MM.1S (cell line): ENCODE measurements at places on chromosomes 5 and 9.

GRCh38 chr5:72256536-72256935, 63.5 kb downstream of the MRPS27 start:
- H3K27me3 ChIP-seq: no peaks in the 10 kb centered on the region
- no peak overlapping the region for H3K27ac ChIP-seq
- H3K4me3 ChIP-seq: no peak overlapping the region
- DNase-seq: no peak
- H3K4me1 ChIP-seq: no peaks in the 10 kb centered on the region

GRCh38 chr9:85038061-85038460, 368.5 kb downstream of the NTRK2 start:
- no peaks in the 10 kb centered on the region for H3K4me1 ChIP-seq
- H3K27me3 ChIP-seq: no peaks in the 10 kb centered on the region
- no peaks in the 10 kb centered on the region for H3K36me3 ChIP-seq
- no peak for DNase-seq
- H3K4me3 ChIP-seq: no peak overlapping the region

- no peaks in the 10 kb centered on the region for H3K36me3 ChIP-seq
- no peaks in the 10 kb centered on the region for H3K4me1 ChIP-seq
- H3K27ac ChIP-seq: no peak overlapping the region
Measured at GRCh38 chr9:76159293-76159926, 234.8 kb downstream of the RFK start.

- no peak for DNase-seq
- H3K4me3 ChIP-seq: no peak overlapping the region
Measured at GRCh38 chr5:149407323-149408251, 28.5 kb upstream of the IL17B start.

GRCh38 chr9:76530458-76531110, 71.6 kb downstream of the GCNT1 start:
- no peaks in the 10 kb centered on the region for H3K27me3 ChIP-seq
- no peaks in the 10 kb centered on the region for H3K36me3 ChIP-seq
- DNase-seq: peak; percentile 23
- H3K4me1 ChIP-seq: no peaks in the 10 kb centered on the region
- no peak overlapping the region for H3K27ac ChIP-seq

DNA sequence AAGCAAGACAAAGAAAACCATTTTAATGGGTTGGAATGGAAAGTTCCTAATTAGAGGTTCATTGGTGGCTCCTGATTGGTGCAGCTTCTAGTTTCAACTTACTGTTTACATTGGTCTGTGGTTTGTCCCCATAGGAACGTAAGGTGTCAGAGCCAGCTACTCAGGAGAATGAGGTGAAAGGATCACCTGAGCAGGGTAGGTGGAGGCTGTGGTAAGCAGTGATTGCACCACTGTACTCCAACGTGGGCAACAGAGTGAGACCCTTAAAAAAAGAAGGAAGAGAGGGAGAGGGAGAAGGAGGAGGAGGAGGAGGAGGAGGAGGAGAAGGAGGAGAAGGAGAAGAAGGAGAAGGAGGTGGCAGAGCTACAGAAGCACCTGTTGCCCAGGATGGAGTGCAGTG, 30.4 kb downstream of the KCNIP1 start:
- no peaks in the 10 kb centered on the region for H3K36me3 ChIP-seq
- no peak overlapping the region for H3K27ac ChIP-seq
- no peaks in the 10 kb centered on the region for H3K27me3 ChIP-seq
- H3K4me3 ChIP-seq: no peak overlapping the region
- peaks cover 3% of the 10 kb centered on the region; the same call in 1 of the 2 replicates for H3K4me1 ChIP-seq
- DNase-seq: peak; percentile 54

DNA sequence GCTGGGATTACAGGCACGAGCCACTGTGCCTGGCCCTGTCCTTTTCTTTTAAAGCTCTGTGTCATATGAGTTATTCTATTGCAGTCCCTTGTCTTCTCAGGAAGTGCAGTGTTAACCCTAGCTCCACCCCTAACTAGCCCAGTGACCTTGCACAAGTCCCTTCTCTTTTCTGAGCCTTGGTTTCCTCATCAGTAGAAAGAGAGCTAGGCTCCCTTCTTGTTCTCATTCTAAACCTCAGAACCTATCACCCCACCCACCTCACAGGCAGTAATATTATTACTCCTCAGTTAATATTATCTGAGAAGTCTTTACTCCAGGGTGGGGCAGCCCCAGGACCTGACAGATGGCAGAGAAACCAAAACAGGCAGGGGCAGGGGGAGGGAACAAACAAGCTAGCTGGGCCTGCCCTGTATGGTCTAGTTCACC, 7.2 kb downstream of the CYFIP2 start:
- H3K27ac ChIP-seq: peak overlapping the region; percentile 97
- DNase-seq: peak; percentile 63
- no peaks in the 10 kb centered on the region for H3K36me3 ChIP-seq
- peak overlapping the region; percentile 45; the same call in 1 of the 2 replicates for H3K4me3 ChIP-seq

- H3K4me3 ChIP-seq: no peak overlapping the region
- no peaks in the 10 kb centered on the region for H3K36me3 ChIP-seq
- no peaks in the 10 kb centered on the region for H3K4me1 ChIP-seq
Measured at GRCh38 chr5:42131081-42131480, 206.0 kb downstream of the FBXO4 start.

DNA sequence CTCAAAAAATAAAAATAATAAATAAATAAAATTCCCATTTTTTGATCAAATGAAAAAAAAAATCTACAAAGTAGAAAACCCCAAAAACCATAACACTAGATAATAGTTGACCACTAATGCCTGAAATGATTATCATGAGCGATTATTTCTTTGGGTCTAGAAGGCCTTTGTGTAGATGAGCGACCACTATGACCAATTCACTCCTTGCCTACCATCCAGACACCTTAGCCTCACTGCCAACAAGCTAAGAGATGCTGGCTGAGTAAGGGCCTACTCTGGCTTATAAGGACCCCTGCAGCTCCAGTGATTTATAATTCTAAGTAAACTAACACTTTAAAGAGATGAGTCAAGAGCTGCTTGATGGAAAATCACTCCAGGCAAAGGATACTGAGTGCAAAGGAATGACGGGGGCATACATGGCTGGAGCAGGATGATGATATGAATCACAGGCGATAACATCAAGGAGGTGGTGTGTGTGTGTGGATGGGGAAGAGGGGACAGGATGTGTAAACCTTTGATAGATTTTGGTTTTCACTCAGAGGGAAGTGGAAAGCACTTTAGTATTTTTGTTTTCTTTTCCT, 4.8 kb upstream of the F2RL1 start:
- no peaks in the 10 kb centered on the region for H3K36me3 ChIP-seq
- no peak overlapping the region for H3K4me3 ChIP-seq
- no peak for DNase-seq
- H3K4me1 ChIP-seq: no peaks in the 10 kb centered on the region

GRCh38 chr5:59149271-59149670, 566.4 kb downstream of the RAB3C start:
- no peaks in the 10 kb centered on the region for H3K27me3 ChIP-seq
- H3K4me3 ChIP-seq: no peak overlapping the region
- H3K36me3 ChIP-seq: no peaks in the 10 kb centered on the region
- DNase-seq: no peak
- H3K27ac ChIP-seq: no peak overlapping the region

DNA sequence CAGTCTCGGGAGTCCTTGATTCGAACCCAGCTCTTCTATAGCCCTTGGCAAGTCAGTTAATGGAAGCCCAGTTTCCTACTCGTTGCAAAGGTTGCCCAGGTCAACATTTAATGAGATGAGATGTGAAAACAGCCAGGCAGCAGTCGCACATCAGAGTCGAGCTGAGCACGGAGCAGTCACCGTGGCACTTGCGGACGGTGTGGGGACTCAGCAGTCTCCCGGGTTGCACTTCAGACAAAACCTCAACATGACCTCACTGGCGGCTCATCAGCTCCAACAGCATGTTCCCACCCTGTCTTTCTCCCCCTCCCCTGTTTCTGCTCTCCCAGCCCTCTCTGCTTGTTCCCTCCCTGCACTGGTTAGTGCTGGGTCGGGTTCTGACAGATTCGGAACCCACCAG, 35.8 kb downstream of the UBE2QL1 start:
- DNase-seq: peak; percentile 77
- no peaks in the 10 kb centered on the region for H3K27me3 ChIP-seq
- H3K36me3 ChIP-seq: no peaks in the 10 kb centered on the region

DNA sequence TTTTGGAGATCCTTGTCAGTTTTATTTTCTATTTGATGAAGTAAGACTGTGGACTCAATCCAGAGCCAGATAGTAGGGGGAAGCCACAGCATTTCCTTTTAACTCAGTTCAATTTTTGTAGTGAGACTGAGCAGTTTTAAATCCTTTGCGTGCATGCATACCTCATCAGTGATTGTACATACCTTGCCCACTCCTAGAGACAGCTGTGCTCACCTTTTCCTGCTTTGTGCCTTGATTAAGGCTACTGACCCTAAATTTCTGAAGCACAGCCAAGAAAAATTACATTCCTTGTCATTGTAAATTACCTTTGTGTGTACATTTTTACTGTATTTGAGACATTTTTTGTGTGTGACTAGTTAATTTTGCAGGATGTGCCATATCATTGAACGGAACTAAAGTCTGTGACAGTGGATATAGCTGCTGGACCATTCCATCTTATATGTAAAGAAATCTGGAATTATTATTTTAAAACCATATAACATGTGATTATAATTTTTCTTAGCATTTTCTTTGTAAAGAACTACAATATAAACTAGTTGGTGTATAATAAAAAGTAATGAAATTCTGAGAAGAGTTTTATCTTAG, 17.8 kb downstream of the DIMT1 start:
- no peak for DNase-seq
- H3K27ac ChIP-seq: no peak overlapping the region
- peaks cover 8% of the 10 kb centered on the region; the same call in 1 of the 2 replicates for H3K36me3 ChIP-seq
- H3K27me3 ChIP-seq: no peaks in the 10 kb centered on the region

GRCh38 chr9:74949859-74950855, 2.6 kb downstream of the C9orf40 start:
- no peak overlapping the region for H3K27ac ChIP-seq
- no peaks in the 10 kb centered on the region for H3K36me3 ChIP-seq
- H3K27me3 ChIP-seq: no peaks in the 10 kb centered on the region
- DNase-seq: no peak
- peaks cover 15% of the 10 kb centered on the region for H3K4me1 ChIP-seq

DNA sequence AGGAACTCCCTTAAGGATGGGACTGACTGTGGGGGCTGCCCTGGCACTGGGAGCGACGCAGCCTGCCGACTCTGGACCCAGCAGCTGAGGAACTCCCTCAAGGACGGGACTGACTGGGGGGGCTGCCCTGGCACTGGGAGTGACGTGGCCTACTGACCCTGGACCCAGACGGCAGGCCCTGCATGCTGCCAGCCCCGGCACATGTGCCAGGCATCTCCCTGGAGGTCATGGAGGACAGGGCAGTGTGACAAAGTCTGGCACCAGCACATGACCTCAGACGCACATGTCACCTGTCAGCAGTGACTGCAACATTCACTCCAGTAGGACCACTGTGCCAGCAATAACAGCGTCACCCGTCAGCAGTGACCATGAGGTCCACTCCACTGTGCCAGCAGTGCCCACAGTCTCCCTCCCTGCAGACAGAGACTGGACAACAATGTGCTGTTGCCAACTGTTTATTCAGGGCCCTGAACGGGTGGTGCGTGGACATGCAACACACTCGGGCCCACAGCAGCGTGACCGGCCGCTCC, 4.5 kb downstream of the FBXW5 start:
- DNase-seq: no peak
- no peaks in the 10 kb centered on the region for H3K27me3 ChIP-seq
- H3K27ac ChIP-seq: no peak overlapping the region
- H3K4me1 ChIP-seq: peaks cover 3% of the 10 kb centered on the region; the same call in 1 of the 2 replicates
- H3K4me3 ChIP-seq: no peak overlapping the region

DNA sequence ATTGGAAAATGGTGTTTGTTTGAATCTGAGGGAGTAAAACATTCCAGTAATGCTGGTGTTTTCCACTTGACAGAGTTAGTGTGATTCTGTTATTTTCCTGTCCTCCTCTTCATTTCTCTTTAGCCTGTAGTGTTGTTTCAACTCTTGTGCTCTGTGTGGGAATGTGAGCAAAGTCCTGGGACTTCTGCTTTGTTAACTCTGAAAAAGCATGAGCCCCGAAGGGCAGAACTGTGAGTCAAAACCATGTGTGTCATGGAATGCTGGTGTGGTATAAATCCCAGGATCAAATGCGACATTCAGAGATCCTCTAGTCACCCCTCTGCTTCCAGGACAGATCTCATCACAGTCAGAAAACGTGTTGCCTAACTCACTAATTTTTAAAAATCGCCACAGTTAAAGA, 8.9 kb downstream of the F2R start:
- no peak overlapping the region for H3K27ac ChIP-seq
- H3K4me3 ChIP-seq: no peak overlapping the region
- no peak for DNase-seq
- H3K27me3 ChIP-seq: no peaks in the 10 kb centered on the region
- H3K4me1 ChIP-seq: peaks cover 17% of the 10 kb centered on the region

- H3K36me3 ChIP-seq: no peaks in the 10 kb centered on the region
- no peaks in the 10 kb centered on the region for H3K4me1 ChIP-seq
- H3K27ac ChIP-seq: no peak overlapping the region
- no peak overlapping the region for H3K4me3 ChIP-seq
- H3K27me3 ChIP-seq: no peaks in the 10 kb centered on the region
- no peak for DNase-seq
Measured at GRCh38 chr5:128224336-128224735, 140.8 kb downstream of the SLC12A2 start.

GRCh38 chr5:3303777-3304176, 291.9 kb upstream of the IRX1 start:
- H3K4me1 ChIP-seq: peaks cover 3% of the 10 kb centered on the region
- no peak overlapping the region for H3K27ac ChIP-seq
- H3K4me3 ChIP-seq: no peak overlapping the region
- H3K36me3 ChIP-seq: no peaks in the 10 kb centered on the region
- H3K27me3 ChIP-seq: no peaks in the 10 kb centered on the region

GRCh38 chr9:130654879-130655278, 9.5 kb upstream of the PRDM12 start:
- H3K27ac ChIP-seq: no peak overlapping the region
- H3K36me3 ChIP-seq: no peaks in the 10 kb centered on the region
- H3K27me3 ChIP-seq: peaks cover 86% of the 10 kb centered on the region
- DNase-seq: no peak
- H3K4me3 ChIP-seq: no peak overlapping the region

DNA sequence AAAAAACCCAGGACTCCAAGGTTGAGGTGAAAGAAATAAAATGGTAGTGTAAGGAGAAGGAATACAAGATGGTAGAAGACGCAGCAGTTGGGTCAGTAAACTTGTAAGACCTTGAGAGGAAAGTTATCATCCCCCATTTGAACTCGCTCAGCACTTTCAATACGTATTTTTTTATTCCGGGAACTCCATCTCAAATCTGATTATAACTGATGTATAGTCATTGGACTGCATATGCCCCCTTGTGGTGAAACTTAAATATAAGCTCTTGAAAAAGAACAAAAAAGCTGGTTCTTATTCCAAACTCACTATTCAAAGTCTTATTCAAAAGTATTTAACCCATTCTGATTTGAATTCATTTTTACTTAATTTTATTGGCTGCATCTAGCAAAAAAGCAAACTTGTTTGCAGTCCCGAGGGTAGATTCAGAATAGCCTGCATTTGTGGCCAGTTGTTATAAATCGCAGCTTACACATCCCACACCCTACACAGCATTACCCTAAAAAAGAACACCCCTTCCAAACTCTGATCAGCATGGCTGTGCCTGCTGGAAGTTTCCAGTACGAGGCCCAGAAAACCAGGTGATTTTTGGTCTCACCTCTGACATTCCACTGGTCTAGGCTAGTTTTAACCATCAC, 118.0 kb downstream of the ESM1 start:
- no peaks in the 10 kb centered on the region for H3K27me3 ChIP-seq
- peak; percentile 78 for DNase-seq
- H3K4me1 ChIP-seq: no peaks in the 10 kb centered on the region
- no peaks in the 10 kb centered on the region for H3K36me3 ChIP-seq

- H3K4me3 ChIP-seq: no peak overlapping the region
- H3K4me1 ChIP-seq: no peaks in the 10 kb centered on the region
- no peaks in the 10 kb centered on the region for H3K27me3 ChIP-seq
Measured at GRCh38 chr5:142727735-142728047, 41.8 kb upstream of the FGF1 start.
